Kidney capillary endothelial cell (primary cell): ENCODE measurements at places on chromosomes 16 and 17.

DNA sequence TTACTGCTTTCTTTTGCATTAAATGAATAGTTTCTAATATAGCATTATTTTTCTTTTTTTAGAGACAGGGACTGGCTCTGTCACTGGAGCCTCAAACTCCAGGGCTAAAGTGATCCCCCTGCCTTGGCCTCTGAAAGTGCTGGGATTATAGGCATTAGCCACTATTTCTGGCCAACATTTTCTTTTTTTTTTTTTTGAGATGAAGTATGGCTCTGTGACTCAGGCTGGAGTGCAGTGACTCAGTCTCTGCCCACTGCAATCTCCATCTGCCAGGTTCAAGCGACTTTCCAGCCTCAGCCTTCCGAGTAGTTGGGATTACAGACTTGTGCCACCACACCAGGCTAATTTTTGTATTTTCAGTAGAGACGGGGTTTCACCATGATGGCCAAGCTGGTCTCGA is 2.0 kb upstream of the DUXB start:
- DNase-seq, result no peak

GRCh38 chr17:17947966-17948365 is 24.2 kb downstream of the TOM1L2 start:
- no peak for DNase-seq

DNA sequence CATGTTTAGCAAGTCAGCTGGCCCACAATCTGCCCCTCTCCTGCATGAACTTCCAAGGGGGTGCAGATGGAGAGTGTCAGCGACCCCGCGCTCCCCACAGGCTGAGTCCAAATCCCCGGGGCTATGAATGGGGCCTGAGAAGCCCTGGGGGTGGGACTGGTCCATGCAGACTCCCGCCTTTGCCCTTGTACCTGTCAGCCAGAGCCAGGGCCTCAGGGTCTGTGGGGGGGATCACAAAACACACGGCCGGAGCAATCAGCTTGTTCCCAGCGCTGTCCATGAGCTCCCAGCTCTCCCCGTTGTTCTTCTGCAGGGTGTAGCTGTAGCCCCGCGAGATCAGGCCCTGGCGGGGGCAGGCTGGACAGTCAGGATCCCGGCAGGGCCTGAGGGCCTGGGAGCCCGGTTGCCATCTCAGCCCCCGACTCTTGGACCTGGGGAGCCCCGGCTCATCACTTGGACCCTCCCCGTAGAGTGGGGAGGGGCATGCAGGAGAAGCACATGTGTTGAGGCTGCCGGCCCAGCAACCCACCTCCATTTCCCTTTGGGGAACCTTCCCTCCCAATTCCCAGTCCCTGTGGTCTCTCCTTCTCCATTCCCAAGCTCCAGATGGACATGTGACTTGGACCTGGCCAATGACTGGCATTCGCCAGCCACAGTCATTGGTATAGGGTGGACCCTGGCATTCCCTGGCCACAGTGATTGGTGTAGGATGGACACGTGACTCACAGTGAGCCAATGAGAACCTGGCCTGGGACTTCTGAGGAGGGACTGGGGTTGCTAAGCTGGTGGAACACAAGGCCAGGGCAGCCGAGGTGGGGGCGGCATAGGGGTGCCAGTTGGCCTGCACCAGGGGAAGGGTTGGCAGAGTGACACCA is 42.4 kb downstream of the PPL start:
- no peak for DNase-seq

- no peak for DNase-seq
Observed at GRCh38 chr17:76716839-76717215, 6.1 kb upstream of the MXRA7 start.

DNA sequence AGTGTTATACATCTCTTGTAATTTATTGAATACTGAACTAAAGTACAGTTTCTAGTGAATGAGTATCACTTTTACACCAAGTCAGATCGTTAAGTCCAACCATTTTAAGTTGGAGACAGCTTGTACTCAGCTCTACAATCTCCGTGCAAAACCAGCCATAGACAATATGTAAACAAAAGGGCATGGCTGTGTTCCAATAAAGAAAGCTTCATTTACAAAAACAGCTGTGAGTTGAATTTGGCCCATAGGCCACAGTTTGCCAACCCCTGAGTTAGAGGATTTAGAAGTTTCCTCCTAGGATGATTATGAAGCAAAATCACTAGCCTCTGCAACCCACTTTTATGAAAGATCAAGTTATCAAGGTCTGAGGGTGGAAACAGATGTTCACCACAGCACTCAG is 105.7 kb upstream of the RCVRN start:
- DNase-seq, result no peak

- DNase-seq, result no peak
Observed at GRCh38 chr16:57708168-57708567, 13.6 kb downstream of the DRC7 start.

DNA sequence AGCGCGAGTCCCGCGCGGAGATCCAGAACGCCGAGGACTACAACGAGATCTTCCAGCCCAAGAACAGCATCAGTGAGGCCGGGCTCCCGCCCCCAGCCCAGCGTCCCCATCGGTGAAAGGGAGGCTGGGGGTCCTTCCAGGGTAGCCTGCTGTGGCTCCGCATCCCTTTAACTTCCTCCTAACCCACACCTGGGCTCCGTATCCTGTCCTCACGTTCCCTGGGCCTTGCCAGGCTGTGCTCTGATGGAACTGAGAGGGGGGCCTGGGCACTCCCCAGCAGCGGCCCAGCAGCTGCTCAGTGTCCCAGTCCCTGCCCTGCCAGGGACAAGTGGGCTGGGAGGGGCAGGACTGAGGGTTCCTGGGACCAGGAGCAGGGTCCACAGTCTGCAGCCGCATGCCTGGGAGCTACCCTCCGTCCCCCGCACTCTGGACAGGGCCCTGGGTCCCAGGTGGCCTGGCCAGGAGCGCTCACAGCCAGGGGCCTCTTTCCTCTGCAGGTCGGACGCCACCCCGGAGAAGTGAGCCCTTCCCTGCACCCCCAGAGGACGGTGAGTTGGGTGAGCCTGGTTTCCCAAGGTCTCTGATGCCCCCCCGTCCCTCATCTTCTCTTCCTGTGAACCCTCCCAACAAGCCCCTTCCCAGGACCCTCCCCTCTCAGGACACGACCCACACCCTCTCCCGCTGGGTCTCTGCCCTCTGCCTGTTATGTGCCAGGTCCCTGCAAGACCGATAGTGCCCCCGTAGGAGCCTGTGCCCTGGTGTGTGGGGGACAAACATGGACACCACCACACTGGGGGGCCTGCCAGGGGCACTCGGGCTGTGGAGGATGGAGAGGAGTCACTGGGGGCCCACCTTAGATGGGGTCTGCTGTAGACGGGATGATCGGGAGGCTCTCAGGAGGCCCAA is 18.1 kb downstream of the KATNB1 start:
- no peak for DNase-seq

- no peak for DNase-seq
Observed at GRCh38 chr17:62644487-62645173, 17.2 kb downstream of the MRC2 start.

- no peak for DNase-seq
Observed at GRCh38 chr16:30137897-30138296, 14.9 kb upstream of the MAPK3 start.

GRCh38 chr16:3706253-3707012 is 10.9 kb downstream of the TRAP1 start:
- DNase-seq, result no peak

- DNase-seq, result no peak
Observed at GRCh38 chr17:37689317-37689716, 46.1 kb upstream of the DDX52 start.

DNA sequence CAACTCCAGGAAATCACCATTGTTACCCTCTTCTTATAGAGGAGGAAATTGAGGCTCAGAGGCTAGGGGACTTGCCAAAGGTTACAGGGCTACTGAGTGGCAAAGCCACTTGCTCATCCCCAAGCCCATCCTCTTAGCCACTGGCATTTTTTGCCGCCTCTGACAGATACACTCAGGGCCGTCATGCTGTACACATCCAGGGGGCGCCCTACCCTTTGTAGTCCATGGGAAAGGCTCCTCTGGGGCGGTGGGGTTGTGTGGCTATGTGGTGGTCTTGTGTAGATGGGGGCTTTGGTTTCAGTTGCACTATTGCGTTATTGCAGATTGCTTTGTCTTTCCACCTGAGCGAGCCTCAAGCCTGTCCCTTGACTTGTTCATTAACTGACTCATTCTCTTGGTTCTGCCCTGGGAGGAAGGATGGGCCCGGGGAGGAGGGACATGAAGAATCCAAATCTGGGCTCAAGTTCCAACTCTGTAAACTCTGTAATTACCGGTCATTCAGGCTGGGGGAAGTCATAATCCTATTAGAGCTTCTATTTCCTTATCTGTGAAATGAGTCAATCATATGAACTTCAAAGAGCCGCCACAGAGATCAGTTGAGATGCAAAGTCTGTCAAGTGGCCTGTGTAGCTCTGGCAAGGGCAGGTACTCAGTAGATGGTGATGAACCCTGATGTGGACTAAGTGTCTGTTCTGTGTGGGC is 2.8 kb downstream of the NOS2 start:
- DNase-seq, result no peak

- DNase-seq, result no peak
Observed at GRCh38 chr17:78237401-78238012, 6.1 kb downstream of the TMEM235 start.
